Pons (tissue), 1 donor: ENCODE measurements at places on chromosomes 1 and 21.

GRCh38 chr1:230798491-230798890 lies 51.3 kb downstream of the CAPN9 start:
- DNase-seq: no peak

GRCh38 chr1:25120281-25120680 lies 112.0 kb downstream of the SYF2 start:
- no peak for DNase-seq

DNA sequence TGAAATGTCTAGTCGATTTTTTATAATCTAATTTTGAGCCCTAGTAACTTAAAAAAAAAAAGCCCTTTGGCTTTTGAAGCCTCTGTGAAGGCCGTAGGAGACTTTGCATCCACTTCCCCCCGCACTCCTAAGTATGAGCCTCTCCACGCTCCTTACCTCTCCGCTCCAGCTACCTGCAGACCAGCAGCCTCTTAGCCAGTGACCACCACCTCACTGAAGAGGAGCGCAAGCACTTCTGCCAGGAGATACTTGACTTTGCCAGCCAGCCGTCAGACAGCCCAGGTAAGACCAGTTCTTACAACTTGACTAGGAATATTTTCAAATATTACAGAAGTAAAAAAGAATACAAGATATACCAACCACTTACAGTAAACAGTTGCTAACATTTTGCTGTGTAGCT lies 27.4 kb upstream of the PWP2 start:
- DNase-seq: no peak

DNA sequence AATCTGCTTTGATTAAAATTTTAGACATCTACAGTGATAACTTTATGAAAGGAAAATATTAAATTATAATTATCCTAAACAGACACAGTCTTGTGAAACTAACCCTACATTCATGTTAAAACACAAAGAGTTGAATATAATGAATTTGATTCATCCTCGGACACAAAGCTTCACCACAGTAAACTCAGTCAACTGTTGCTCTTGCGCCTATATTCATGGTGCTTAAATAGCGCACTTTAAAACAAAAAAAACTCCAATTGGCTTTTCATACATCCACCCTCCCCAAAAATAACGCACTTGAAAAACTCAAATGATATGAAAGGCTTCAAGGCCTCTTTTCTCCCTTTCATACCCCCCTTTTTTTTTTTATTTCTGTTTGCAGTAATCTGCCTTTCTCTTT lies 260.3 kb downstream of the FAF1 start:
- peak; percentile 87 for DNase-seq

DNA sequence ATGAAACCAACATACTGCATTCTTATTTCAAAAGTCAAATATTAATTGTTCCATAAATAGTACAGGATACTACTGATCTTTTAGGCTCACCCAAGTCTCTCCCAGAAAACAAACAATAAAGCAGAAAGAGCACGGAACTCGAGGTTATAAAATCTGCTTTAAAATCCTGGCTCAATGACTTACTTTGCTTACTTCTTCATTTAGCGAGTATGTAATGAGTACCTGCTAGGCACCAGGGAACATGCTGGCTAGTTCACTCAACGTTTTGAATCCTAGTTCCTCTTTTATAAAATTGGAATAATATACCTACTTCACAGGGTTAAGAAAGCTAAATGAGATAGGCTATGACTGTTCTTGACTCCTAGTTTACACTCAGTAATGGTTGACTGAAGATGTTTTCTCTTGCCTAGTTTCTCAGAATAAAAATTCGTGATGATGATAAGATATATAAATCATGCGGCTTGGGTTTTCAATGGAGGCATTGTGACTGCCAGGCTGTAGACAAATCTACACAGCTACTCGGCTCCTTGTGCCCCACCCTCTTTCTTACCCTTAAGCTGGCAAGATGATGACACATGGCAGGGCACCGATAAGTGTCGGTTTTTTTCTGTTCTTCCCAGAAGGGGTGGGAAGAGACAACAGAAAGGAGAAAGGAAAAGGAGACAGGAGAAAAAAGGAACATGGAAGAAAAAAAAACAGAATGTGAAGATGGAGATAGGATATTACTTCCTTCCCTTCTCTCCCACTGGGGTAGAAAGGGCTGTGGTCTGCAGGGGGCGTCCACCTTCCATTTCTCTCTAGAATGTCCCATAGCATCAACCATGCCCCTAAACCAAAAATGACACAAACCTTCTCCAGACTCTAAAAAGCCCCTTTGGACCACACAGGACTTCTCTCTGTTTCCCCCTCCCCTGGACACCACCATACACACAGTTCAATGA lies 507.1 kb downstream of the SMYD3 start:
- DNase-seq: no peak

- no peak for DNase-seq
Measured at GRCh38 chr1:8536515-8536914, 218.6 kb downstream of the SLC45A1 start.

DNA sequence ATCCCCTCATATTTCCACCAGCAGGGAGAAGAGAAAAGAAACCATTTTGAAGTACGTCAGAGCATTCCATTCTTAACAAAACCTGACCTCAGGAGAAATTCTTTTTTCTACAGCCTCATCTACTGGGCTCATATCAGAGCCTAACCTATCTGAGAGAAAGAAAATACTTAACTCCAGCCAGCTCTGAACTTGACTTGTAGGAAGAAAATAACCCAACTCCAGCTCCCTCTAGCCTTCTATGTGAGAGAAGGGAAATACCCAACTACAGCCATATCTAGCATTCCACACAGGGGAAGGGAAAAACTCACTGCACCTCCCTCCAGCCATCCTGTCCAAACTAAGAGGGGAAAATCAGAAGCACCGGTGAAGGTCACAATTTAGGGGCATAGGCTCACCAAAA lies 57.7 kb downstream of the SPATA6 start:
- no peak for DNase-seq

DNA sequence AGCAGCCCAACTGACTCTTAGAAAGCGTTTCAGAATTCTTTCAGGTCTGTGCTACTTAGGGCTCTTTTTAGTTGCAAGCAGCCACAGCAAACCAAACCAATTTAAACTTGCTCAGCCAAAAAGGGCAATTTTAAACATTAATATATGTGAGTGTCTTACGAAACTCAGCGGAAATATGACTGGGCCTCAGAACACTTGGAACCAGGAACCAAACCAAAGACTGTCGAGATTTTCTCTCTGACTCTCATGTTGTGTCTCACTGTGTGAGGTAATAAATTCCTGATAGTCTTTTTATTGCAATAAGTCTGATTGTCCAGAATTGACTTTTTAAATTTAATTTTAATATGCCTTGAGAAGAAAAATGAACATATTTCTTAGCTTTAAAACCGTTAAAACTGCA lies 122.3 kb downstream of the SYF2 start:
- no peak for DNase-seq

- no peak for DNase-seq
Measured at GRCh38 chr1:177441281-177441680, 270.5 kb downstream of the BRINP2 start.

DNA sequence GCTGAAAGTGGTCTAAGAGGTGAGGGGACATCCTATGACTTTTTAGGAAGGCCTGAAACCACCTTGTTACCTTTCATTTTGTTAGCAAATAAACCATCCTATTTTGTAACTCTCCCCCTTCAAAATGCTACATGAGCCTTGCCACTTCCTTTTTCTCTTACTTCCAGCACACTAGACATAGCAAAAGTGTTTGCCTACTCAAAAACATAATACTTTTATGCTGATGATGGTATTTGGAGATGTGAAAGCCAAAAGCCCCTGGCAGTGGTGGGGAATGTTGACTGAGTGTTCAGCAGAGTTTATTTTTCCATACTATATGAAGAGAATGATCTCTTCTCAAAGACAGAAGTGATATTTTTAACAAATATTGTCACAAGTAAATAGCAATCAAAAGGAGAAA lies 134.2 kb downstream of the EDEM3 start:
- DNase-seq: no peak

GRCh38 chr1:150173141-150173585 lies 23.4 kb downstream of the PLEKHO1 start:
- DNase-seq: no peak

DNA sequence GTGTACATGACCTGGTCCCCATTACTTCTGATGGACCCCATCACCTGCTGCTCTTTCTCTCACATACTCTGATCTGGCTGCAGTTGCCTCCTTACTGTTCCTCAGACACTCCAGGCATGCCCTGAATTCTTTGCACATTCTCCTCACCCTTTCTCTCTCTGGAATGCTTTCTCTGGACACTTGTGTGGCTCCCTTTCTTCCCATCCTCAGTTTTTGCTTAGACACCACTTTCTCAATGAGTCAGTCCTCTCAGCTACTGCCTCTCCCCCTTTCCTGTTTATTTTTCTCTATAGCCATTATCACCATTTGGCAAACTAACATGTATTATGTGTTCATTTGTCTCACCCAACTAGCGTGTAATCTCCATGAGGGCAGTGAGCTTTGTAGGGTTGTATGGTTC lies 28.1 kb downstream of the PLXNA2 start:
- DNase-seq: no peak

DNA sequence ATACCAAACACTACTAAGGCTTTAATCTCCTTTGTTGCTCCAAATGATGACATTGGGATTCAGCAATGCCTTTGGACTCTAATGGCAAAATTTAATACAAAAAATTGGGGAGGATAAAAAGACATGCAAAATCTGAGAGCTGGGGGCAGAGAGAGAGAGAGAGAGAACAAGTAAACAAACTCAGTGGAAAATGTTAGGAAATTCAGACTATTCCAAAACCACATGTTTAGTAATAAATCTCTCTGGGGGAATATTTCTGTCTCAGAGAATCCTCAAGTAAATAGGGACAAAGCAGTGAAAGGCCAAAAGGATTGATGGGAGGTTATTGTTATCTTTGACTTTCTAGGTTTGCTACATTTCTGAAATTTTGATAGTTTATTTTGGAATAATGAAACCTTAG lies 65.7 kb downstream of the PLA2G4A start:
- DNase-seq: no peak

DNA sequence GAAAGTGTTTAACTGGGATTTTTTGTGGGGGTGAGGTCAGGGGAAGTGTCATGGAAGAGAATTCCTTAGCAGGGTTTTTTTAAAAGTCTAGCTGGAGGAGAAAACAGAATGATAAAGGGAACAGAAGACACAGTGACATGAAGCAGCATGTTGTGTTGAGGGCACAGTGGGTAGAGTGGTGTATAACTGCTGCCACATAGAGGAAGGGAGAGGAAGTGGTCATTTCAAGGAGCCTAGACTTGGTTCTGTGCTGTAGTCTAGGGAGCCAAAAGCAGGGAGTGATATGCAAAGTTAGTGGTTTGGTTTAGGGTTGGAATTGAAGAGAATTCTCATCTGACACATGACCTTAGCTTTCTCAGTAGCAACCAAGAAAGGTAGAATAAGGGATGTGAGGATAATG lies 10.2 kb downstream of the EEIG2 start:
- DNase-seq: peak; percentile 68

- no peak for DNase-seq
Measured at GRCh38 chr1:107865627-107866026, 99.4 kb downstream of the VAV3 start.

- no peak for DNase-seq
Measured at GRCh38 chr1:46461017-46461808, 28.4 kb upstream of the DMBX1 start.

GRCh38 chr1:220189750-220190347 lies 82.4 kb downstream of the RAB3GAP2 start:
- DNase-seq: peak; percentile 48

GRCh38 chr1:226977643-226978431 lies 37.7 kb downstream of the COQ8A start:
- no peak for DNase-seq

- no peak for DNase-seq
Measured at GRCh38 chr1:68828013-68828412, 331.1 kb upstream of the DEPDC1 start.

- no peak for DNase-seq
Measured at GRCh38 chr1:118618618-118619340, 369.4 kb downstream of the TBX15 start.

DNA sequence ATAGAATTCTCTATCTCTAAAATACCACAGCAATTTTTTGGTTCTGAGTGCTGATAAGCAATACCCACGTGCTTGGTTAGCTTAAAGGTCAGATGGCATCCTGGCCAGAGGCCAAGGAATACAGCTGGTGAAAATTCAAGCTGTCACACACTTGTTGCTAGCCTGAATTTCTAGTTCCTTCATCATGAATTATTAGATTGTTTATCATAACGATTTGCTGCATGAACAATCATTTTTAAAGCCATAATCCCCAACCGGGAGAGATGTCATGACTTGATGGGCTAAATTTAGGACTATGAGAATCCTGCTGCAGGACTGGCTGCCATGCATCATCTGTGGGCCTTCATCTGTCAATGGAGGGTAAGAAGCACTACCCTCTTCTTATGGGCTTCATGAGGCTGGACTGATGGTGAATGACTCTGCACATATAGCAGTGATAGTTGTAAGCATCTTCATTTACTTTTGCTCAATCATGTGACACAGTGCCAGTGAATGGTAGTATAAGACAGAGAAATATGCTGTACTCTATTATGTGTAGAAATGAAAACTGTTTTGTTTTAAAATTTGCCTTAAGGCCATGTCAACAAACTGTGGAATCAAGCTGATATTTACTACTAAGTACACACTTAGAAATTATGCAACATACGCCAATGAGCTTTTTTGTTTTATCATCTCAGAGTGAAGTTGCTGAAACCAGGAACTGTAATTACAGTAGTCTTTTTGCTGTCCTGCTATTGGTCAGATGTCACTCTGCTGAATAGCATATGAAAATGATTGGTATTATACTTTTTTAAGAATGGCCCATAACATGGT lies 80.5 kb upstream of the RALGPS2 start:
- no peak for DNase-seq

DNA sequence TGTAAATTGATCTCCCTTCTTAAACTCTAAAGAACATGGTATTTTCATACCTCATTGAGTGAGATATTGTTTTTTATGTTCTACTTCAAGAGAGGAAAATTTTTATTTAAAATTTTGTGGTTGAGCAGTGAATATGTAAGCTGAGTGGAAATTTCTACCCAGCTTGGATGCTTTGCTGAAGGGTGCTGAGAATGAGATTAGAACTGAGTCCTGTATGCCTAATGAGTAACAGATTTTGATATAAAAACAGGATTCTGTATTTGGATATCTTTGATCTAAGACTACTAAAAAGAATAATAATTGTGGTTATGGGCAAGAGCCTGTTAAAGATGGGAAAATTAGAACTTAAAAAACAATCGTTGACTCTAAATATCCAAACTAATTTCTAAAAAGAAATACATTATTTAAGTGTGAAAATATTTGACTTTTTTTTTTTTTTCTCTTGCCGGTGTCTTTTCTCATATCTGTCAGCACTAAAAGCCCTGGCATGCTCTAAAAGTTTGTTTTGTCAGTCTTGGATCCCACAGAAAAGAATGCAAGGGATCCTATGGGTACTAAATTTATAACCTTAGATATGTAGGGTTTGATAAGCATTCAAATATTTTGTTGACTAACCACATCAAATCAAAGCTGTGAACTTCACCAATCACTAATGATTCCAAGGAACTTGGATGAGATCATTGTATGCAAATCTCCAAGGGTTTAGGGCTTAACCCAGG lies 652.3 kb downstream of the PTPRC start:
- no peak for DNase-seq

- peak; percentile 77 for DNase-seq
Measured at GRCh38 chr1:152347116-152347728, 12.6 kb downstream of the FLG2 start.

- no peak for DNase-seq
Measured at GRCh38 chr1:116726872-116727820, 27.1 kb upstream of the CD2 start.
